Caki2 (cell line): ENCODE measurements at places on chromosomes 2 and 18. TPM values are rescaled to one million over a fixed set of nuclear protein-coding genes. Genes with fewer than 3 reads are reported as not detected.

GRCh38 chr2:111100765-111101162 is 19.9 kb upstream of the BCL2L11 start:
- peak; percentile 65 for DNase-seq

- DNase-seq, result no peak
Measured at GRCh38 chr18:59802031-59802430, 97.8 kb upstream of the PMAIP1 start.

DNA sequence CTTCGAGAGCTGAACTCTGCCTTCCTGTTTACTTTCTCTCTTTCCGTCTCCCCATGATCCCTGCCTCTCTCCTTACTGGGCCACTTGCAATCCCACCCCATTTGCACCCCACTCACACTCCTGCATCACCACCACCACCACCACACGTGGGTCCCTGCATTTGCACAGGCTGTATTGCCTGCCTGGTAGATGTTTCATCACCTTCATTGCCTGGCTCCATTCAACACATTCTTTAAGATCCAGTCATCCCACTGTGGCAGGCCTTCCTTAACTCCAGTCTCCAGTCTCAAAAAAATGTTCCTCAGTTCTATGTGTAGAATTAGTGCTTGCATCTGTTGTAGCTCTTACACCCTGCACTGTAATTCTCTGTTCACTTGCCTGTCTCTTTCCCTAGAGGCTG is 13.9 kb downstream of the NOSTRIN start:
- no peak for DNase-seq

DNA sequence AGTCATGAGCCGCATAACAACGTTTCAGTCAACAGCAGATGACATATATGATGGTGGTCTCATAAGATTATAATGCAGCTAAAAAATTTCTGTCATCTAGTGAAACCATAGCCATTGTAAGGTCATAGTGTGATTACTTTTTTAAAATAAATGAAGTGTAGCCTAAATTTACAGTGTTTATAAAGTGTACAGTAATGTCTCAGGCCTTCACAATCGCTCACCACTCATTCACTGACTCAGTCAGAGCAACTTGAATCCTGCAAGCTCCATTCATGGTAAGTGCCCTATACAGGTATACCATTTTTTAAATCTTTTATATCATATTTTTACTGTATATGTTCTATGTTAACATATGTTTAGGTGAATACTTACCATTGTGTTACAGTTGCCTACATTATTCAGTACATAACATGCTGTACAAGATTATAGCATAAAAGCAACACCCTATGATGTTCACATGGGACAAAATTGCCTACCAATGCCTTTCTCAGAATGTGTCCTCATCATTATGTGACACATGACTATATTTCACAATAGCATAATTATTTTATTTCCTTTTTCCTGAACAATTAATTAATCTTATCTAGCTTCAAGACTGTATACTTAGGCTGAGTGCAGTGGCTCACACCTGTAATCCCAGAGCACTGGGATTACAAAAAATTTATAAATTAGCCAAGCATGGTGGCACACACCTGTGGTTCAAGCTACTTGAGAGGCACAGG is 1115.9 kb upstream of the ZEB2 start:
- DNase-seq, result no peak

DNA sequence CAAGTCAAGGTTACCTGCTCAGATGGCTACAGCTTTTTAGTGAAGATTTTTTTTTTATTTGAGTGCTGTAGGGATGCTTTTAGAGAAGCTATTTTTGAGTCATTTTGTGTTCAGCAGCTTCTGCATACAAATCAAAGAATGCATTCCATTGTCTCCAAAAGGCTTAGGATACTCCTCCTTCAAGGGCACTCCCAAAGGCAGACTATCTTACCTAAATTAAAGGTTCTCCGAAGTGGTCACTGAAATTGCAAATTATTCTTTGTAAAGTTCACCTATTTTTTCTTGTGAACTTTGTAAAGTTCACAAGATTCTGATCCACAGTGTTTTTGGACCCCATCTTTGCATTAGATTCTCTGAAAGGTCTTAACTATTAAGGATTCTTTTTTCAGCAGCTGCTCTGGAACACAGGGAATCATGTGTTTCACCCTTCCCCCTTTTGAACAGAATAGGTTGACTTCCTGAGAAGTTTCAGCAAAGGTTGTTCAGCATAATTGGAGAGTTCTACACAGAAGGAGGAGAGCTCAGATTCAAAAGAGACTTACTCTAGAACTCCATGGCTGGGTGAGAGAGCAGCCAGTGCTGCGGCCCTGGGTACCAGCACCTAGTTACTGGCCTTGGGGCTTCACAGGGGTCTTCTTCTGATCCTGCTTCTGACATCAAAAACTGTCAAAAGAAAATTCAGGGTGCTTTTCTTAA is 14.5 kb downstream of the CLIP4 start:
- DNase-seq, result no peak

DNA sequence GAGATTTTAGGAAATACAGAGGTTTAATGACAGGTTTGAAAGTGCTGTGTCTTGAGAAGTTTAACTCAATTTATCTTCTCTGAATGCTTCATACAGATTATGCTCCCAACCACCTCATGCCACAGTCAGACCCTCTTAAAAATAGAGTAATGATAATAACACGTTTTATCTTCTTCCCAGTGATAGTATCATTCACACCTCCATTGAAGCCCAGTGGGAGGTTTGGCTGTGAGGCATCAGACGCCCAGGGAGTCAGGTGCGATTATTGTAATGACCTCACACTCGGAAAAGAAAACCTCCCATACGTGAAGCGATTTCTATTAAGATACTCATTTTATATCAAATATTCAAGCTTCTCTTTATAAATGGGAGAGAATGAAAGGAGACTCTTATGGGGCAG is 366.3 kb downstream of the SETBP1 start:
- no peak for DNase-seq

- DNase-seq, result no peak
Measured at GRCh38 chr2:220744861-220745260, 827.2 kb downstream of the EPHA4 start.

GRCh38 chr2:85164145-85164569 is 31.0 kb downstream of the TCF7L1 start:
- no peak for DNase-seq

GPR39 gene
- 4.3 and 15.7 TPM in 2 replicates for total RNA-seq

FER1L5 gene
- not detected in 2 replicates for total RNA-seq

MROH2A gene
- total RNA-seq, result not detected in 2 replicates
